ENCODE measurements at places on chromosomes 6 and 20. TPM values are rescaled to one million over a fixed set of nuclear protein-coding genes. Genes with fewer than 3 reads are reported as not detected.

Gene TNNC2
- total RNA-seq, result not detected

Gene GGTLC1
- not detected for total RNA-seq

Gene SLCO4A1
- 53.5 TPM for total RNA-seq

Gene PACSIN1
- not detected for total RNA-seq

Gene TSHZ2
- total RNA-seq, result not detected

Gene DZANK1
- 2.7 TPM for total RNA-seq

Gene SCUBE3
- total RNA-seq, result 0.80 TPM

Gene HS3ST5
- 0.42 TPM for total RNA-seq

Gene SIGLEC1
- not detected for total RNA-seq

Gene CDYL
- total RNA-seq, result 50.3 TPM

Gene EYA4
- total RNA-seq, result 55.3 TPM

Gene CCDC170
- not detected for total RNA-seq

Gene HAO1
- total RNA-seq, result not detected

Gene CDKN1A
- total RNA-seq, result 68.0 TPM

Gene CHRNA4
- not detected for total RNA-seq

Gene HLA-DQB1
- 1.0 TPM for total RNA-seq

Gene FERMT1
- 6.7 TPM for total RNA-seq

Gene FAM217A
- total RNA-seq, result not detected

Gene RIMS1
- not detected for total RNA-seq

Gene TTBK1
- total RNA-seq, result not detected

Gene BMP7
- total RNA-seq, result 6.8 TPM

Gene VGLL2
- total RNA-seq, result not detected

Gene STX11
- total RNA-seq, result 6.7 TPM

Gene ZNF335
- 10.1 TPM for total RNA-seq

Gene SIRPG
- not detected for total RNA-seq

Gene EPPIN
- not detected for total RNA-seq

Gene FAM83C
- total RNA-seq, result not detected

Gene SNPH
- 10.7 TPM for total RNA-seq

Gene CLPSL2
- not detected for total RNA-seq

Gene ZSCAN31
- 2.3 TPM for total RNA-seq

Measured in SK-MEL-5 (cell line).